ENCODE measurements at places on chromosomes 3 and 15.

DNA sequence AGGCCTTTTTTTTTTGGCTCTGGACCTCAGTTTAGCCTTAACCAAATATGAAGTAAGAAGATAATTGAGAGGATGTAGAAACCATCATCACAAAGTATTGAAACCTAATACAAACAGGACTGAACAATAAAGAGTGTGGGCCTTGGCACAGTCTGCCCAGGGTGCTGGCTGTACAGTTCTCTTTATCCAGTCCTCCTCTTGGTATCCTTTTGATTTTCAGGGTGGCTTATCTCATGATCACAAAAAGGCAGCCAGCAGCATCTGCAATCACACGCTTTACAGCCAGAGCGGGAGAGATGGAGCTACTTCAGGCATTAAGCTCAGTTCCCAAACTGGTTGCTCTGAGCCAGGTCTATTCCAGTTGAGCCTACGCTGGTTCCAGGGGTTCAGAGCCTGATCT is 239.7 kb downstream of the RPLP1 start:
- DNase-seq = no peak

- no peak for DNase-seq
These were observed 30.1 kb downstream of the FGD5 start for GRCh38 chr3:14848906-14849305.

DNA sequence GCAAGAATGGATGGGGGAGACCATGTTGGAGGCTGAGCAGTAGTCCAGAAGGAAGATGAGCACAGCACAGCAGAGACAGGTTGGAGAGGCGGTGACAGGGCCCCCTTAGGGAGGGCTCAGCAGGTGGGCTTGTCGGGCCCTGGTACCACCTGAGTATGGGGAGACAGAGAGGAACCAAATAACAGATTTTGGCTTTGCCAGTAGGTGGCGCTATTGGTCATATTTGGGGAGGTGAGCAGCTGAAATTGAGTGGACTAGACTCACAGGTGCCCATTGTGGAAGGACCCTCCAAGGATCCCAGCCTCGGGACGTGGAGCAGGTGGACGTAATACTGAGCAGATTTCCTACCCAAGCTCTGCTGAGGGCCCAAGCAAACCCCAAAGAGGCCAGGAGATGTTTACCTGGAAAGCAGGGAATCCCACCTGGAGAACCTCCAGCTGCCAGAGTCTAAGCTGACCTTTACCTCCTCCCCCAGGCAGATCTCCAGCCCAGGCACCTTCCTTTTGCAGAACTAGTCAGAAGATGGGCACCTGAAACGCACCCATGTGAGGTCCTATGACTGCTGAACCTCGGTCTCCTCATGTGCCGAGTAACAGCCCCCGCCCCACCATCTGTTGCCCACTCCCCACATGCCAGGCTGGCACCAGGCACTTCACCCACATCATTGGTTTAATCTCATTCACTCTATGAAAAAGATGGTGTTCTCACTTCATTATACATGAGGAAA is 24.6 kb upstream of the CORO2B start:
- no peak for DNase-seq

DNA sequence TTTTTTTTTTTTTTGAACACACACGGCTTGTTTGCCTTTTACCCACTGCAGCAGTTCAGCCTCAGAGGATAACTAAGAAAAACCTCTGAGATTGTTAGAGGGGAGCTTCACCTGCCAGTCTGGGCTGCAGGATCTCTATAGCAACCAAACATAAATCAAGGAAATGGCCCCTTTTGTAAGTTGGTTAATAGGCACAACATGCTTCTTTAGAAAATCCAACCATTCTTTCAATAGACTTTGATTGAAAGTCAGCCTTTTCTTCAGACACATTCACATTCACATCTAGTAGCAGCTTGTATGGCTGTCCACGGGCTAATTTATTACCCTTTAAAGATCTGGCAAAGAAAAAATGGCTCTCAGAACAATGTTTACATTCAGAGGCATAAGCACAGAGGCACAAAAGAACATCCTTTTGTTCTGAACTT is 136.6 kb upstream of the RARB start:
- no peak for DNase-seq

DNA sequence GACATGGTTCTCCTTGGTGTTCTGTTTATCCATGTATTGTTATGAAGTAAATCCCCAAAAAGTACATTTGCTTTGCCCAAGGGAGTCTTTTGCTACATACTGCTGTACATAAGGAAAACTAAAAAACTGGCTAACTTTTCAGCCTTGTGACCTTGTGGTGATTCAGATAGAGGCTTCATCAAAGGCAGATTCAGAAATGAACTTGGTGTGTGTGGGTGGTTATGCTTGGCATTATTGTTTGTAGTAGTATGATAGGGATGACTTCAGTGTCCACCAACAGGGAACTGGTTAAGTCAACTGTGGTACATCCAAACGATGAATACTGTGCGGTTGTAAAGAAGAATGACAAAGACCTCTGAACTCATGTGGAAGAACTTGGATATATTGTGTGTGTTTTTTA is 75.6 kb upstream of the CHRNB4 start:
- DNase-seq = no peak
